Suppressor macrophage (primary cell): ENCODE measurements at places on chromosomes 1 and 21.

DNA sequence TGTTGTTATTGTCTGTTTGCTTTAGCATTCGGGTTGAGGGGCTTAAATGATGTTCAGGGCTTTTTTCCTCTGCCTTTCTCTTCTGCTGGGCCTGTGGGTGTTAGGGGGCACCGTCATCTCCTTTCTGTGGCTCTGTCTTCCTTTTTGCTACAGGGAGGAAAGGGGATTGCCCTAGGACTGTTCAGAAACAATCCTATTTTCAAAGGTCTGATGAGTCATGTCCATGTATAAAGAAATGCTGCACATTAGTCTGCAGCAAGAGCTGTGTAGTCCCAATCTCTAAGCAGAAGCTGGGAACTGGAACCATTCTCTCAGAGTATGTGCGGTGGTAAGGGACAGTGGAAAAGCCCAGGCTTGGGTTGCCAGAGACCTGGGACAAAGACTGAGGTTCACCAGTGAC is 462.3 kb downstream of the OMA1 start:
- DNase-seq: no peak

GRCh38 chr1:150578272-150579109 is 919 bp downstream of the MCL1 start:
- DNase-seq: peak; percentile 71

- no peak for DNase-seq
Measured at GRCh38 chr21:42684109-42684916, 30.9 kb downstream of the PDE9A start.

- no peak for DNase-seq
Measured at GRCh38 chr21:16005996-16006395, 276.2 kb downstream of the USP25 start.

- DNase-seq: no peak
Measured at GRCh38 chr1:111538343-111539025, 35.1 kb upstream of the ADORA3 start.

- no peak for DNase-seq
Measured at GRCh38 chr21:34365809-34366208, 2.0 kb downstream of the KCNE2 start.

- DNase-seq: peak; percentile 67
Measured at GRCh38 chr1:58919959-58920321, 136.1 kb upstream of the JUN start.

GRCh38 chr1:170887726-170888125 is 47.6 kb upstream of the MROH9 start:
- DNase-seq: no peak
